ENCODE measurements at places on chromosomes 13 and 19.
A peak's percentile ranks its signal among the peaks of the same experiment; 100 is the strongest.

GRCh38 chr13:102141625-102142472 lies 260.0 kb downstream of the FGF14 start:
- no peak for DNase-seq

DNA sequence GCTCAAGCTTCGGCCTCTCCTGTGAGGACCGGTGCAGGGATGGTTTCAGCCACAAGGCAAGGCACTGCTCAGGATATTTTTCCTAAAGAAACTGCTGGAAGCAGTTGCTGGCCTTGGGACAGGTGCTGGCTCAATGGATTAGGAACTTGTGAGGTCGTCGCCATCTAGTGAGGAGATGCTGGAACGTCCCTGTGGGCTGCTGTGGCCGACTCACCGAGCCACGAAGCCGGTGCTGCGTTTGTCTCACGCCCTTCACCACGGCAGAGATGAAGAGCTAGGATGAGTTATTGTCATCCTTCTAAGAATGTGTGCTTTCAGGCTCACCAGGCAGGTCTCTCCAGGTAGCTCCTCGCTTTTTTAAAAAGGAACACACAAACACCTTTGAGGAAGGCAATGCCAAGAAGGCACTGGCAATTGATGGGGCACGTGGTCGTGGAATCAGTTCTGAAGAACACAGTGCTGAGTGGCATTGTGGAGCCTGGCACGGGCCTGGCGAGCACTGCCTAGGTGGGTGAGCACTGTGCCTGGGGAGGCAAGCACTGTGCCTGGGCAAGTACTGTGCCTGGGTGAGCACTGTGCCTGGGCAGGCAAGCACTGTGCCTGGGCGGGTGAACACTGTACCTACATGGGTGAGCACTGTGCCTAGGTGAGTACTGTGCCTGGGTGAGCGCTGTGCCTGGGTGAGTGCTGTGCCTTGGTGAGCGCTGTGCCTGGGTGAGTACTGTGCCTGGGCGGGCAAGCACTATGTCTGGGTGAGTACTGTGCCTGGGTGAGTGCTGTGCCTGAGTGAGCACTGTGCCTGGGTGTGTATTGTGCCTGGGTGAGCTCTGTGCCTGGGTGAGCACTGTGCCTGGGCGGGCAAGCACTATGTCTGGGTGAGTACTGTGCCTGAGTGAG lies 140.4 kb downstream of the TEX29 start:
- DNase-seq, result no peak

- no peak for DNase-seq
Measured at GRCh38 chr19:46902402-46902766, 41.6 kb downstream of the ARHGAP35 start.

- no peak for DNase-seq
Measured at GRCh38 chr13:110684388-110685056, 21.4 kb downstream of the CARS2 start.

DNA sequence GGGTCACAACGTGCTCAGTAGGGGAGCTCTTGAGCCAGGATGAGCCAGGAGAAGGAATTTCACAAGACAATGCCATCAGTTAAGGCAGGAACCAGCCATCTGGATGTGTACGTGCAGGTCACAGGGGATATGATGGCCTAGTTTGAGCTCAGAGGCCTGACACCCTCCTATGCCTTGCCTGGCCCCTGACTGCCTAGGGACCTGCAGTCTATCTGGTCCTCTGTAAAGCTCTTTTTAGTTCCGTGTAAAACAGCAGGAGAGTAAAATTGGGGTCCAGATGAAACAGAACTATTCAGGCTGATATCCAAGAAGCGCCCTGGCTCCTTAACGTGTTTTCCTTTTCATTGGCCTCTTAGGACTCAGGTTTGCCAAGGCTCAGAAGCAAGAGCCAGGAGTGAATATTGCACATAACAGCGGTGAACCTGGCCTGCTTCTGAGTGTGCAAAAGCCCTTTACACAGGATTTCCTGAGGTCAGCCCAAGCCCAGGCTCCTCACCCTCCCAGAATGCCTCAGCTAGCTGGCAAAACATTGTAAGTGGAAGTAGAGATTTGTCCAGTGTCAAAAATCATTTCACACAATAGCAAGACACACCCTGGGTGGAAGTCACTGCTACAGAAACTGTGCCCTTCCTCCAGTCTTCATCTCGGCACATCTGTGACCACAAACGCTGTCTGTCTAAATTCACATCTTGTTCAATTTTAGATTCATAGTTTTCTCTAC lies 777.2 kb downstream of the UQCRFS1 start:
- DNase-seq, result no peak

- DNase-seq, result no peak
Measured at GRCh38 chr19:10499550-10500246, 3.5 kb downstream of the KEAP1 start.

DNA sequence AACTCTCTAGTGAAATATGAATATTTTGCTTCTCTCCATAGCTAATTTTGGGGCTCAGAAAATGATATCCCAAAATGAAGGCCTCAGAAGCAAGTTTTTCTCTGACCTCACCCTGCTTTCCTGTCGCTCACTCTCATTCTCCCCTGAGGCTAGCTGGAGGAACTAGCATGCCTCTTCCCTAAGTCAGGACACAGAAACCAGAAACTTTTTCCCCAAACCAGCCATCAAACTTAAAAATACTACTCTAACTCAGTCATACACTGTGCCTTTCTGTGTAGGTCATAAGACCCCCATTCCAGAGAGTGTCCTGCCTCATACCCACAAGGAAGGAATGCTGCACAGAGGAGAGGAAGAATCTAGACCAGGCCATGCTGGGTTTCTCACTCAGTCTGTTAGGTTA lies 329.6 kb downstream of the PCDH20 start:
- no peak for DNase-seq

GRCh38 chr13:37360556-37360955 lies 238.0 kb downstream of the POSTN start:
- DNase-seq, result no peak

GRCh38 chr19:9819596-9819909 lies 674 bp upstream of the FBXL12 start:
- DNase-seq, result no peak

DNA sequence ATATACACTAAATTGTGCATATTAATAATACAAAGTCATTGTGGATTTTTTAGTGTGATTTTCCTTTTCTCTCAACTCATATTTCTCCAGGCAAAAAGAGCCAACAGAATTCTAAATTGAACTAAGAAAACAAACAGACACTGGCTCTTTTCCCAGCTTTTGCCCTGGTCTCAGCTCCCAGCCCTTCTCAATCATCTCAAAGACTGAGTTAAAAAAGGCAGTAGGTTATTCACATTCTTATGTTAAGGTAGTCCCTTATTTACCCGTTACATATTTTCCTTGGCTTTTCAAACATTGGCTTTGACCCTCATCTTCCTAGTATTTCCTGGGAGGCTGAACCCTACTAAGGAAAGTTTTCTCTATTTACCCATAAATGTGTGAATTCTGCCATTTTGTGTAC lies 753.6 kb downstream of the LIG4 start:
- DNase-seq, result no peak

GRCh38 chr19:4914736-4915501 lies 5.6 kb downstream of the UHRF1 start:
- peak; percentile 33 for DNase-seq

GRCh38 chr13:31947105-31947504 lies 84.5 kb upstream of the FRY start:
- DNase-seq, result no peak

DNA sequence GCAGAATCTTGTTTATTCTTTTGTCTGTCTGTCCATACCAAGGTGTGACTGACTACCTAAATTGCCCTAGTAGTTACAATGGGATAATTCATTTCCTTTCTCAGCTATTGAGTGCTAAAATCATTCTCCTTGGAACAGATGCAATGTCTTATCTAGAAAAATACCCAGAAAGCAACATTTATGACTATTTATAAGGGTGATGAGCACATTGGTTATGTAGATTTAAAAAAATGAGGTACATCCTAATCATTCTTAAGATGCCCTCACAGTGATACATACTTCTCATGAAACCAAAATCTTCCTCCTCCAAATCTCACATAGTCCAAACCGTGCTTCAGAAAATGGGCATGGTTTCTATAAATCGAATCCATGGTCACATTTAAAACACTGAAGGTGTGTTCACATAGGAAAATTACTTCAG lies 11.6 kb upstream of the UBE2L5 start:
- DNase-seq, result no peak

DNA sequence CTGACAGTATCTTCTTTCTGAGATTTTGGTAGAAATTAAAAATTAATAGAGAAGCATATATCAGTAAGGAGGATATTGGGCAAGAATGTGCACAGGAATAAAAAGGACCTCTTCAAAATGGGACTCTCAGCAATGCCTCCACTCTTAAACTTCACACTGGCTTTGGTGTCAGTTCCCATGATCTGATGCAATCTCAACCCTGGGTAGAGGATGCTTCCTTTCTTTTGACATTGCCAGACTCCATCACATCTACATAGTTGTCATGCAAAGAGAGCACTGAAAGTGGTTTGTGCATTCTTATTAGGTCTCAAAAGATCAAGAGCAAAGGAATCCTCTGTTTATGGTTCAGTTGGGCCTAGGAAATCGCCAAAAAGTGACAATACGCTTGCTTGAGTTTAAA lies 26.3 kb downstream of the STARD13 start:
- no peak for DNase-seq

- no peak for DNase-seq
Measured at GRCh38 chr19:46783670-46784069, 4.7 kb downstream of the SLC1A5 start.

All from activated CD4-positive, CD25-positive, alpha-beta regulatory T cell (primary cell).